ENCODE measurements at places on chromosomes 4 and X.

- DNase-seq, result no peak
These were observed 28.4 kb upstream of the UVSSA start for GRCh38 chr4:1318488-1319213.

DNA sequence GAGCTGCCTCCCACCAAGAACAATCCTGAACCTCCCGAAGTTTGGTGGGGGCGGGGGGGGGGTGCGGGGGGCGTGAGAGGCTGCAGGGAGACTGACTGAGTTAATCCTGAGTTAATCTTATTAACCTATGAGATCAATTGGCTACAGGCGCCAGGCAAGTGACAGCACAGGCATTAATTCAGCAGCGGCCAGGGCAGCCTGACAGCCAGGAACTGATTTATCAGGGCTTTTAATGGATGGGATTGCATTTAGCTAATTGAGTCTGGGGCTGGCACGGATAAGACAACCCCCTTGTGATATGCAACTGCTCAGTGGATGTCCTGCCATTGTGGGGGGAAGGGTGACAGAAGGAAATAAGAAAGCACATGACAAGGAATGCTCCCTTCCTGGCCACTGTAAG lies 16.3 kb downstream of the RTL5 start:
- DNase-seq, result no peak

DNA sequence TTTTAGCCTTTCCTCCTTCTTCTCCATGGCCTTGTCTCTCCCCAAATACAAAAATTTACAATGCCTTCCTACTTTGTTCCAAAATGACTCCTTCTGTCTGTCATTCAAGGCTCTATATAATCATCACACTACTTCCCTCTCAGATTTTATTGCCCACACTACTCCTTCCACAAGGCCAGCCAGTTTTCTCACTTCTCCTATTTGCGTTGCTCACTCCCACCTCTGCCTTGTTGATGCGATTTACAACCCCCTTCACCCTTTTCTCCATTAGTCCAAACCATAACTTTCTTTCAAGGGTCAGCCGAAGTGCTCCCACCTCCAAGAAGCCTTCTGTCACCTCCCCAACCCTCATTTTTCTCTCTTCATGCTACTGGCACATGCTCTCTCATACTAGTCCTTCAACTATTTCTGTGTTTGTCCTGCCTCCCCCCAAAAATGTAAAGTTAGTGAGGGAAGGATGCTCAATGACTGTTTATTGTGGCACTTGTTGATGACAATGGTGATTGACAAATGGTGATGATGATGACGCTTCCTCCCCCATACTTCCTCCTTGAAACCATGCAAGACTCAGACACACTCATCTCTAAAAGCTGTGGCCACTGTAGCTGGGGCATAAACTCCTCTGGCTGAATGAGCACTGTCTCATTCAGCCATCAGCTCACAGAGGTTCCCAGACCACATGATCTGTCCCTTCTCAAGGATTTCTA lies 2.7 kb upstream of the XKRX start:
- DNase-seq, result no peak

DNA sequence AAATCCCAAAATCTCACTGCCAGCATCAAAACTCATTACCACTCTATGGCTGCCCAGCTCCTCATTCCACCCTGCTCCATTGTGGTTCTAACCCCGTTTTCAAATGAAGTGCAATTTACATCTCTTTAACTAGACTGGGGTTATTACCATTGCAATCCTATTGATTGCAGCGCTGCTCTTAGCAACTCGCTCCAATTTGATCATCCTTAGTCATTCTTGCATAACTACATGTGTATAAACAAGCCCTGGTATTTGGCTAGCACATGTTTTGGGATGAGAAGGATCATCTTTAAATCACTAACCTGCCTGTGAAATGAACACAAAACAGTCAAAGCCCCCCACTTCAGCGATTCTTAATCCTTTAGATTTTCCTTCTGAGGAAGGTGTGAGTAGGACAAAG lies 340.1 kb upstream of the PPARGC1A start:
- no peak for DNase-seq

DNA sequence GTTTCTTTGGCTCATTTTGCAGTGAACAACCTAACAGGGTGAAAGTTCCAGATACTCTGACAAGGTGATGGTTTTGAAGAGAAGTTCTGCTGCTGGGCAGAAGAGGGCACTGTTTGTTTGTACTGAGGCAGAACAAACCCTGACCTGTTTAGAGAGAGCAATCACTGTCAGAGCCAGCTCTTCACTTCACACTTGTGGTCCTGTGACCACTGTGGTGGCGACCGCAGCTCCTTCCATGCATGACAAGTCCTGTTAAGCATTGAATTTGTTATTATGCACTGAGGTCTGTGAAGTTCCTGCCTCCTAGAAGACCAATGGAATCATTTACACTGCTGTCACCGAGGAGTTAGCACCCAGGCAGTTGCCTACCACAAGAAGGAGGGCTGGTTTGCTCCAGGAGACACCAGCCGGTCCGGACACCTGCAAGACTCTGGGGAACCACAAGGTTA lies 86.6 kb downstream of the ZNF330 start:
- peak; percentile 79 for DNase-seq

- DNase-seq, result no peak
These were observed 44.9 kb downstream of the CLNK start for GRCh38 chr4:10639664-10640063.

GRCh38 chr4:152372444-152372843 lies 163.4 kb downstream of the FBXW7 start:
- DNase-seq, result no peak

- no peak for DNase-seq
These were observed 13.8 kb downstream of the ACSL4 start for GRCh38 chrX:109719264-109719663.

DNA sequence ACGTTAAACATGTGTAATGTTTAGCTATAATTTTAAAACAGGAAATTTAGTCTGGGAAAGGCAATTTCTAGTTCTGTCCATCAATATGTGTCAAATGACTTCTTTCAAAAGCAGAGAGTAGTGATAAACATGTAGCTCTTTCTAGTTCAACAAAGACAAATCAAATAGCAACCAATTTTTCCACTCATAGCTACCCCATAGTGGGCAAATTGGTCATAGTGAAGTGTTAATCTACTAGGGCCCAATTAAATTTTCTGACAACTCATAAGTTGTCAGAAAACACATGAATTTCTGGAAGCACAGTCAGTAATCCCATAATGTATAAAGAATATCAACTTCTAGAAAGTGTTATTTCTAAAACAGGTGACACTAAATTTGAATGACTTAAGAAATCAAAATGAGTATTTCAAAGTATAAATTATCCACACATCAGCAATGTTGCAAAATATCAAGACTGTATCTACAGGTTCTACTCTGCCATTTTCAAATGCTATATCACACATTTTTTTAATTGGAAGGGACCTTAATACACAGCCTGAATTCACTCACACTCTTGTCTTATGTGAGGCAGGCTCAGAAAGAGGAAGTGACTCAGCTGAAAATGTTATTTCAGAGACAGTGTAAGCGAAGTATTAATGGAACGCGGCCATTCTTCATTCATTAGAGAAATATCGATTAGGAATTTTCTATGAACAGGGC lies 7.7 kb downstream of the OCIAD2 start:
- no peak for DNase-seq

GRCh38 chr4:163048447-163048846 lies 118.2 kb downstream of the NAF1 start:
- peak; percentile 16 for DNase-seq

DNA sequence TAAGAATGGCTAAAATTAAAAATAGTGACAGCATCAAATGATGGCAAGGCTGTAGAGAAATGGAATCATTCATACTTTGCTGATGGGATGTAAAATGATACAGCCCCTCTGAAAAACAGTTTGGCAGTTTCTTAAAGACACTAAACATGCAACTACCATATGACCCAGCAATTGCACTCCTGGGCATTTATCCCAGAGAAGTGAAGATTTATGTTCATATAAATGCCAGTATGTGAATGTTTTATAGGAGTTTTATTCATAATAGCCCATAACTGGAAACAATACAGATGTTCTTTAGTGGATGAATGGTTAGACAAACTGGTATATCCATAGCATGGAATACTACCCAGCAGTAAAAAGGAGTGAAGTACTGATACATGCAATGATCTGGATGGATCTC lies 43.3 kb downstream of the REPS2 start:
- DNase-seq, result no peak

GRCh38 chr4:7915875-7916242 lies 23.8 kb downstream of the AFAP1 start:
- no peak for DNase-seq

DNA sequence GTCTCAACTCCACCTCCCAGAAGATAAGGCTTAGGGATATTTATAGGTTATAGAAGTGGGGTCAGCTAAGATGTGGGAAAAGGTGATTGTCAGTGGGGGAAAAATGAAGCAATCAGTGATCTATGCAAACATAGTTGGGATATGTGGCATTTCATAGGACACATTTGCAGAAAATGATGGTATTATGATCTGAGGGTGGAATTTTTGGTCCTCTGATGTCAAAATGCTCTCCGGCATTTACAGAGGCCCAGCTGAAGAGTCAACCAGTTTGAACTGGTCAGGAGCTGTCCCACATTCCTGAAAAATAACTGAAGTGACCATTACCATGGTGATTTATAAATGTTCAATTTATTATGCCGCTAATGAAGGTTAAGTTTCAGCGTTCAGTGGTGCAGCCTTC lies 12.2 kb upstream of the HPGD start:
- DNase-seq, result no peak

- no peak for DNase-seq
These were observed 350.4 kb downstream of the SPRY1 start for GRCh38 chr4:123747016-123747415.

GRCh38 chr4:2859514-2859913 lies 15.9 kb downstream of the ADD1 start:
- DNase-seq, result no peak

DNA sequence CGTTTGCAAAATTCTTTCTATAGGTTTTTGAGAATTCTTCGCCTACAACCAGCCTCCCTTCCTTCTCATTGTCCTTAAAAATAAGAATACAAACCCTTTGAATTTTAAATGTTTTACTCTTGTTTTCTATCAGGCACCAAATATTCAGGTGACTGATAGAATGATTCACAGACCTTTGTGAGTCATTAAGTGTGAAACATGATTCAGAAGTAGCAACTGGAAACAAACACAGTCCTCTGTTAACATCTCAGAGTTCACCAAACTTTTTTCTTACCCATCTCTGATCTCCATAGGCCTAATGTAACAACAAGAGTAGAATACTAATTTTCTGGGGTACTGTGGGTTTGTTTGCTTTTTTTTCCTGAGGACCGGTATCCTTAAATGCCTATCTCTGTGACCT lies 63.4 kb upstream of the MAB21L2 start:
- no peak for DNase-seq

DNA sequence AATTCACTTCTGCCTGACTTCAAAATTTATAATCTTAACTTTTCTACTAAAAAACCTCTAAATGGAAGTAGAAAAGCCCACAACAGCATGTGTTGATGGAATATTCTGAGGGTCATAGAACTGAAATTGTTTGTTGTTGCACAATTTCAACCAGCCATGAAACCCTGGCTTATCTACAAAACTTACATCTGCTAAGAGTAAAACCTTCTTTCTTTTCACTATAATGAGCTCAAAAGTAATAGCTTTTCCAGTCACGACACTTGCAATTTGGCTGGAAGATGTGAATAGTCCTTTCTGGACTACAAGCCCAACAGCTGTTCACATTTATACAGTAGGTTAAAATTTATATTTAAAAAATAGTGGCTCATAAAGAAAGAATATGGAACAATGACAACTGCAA lies 250.0 kb downstream of the GPAT3 start:
- no peak for DNase-seq

DNA sequence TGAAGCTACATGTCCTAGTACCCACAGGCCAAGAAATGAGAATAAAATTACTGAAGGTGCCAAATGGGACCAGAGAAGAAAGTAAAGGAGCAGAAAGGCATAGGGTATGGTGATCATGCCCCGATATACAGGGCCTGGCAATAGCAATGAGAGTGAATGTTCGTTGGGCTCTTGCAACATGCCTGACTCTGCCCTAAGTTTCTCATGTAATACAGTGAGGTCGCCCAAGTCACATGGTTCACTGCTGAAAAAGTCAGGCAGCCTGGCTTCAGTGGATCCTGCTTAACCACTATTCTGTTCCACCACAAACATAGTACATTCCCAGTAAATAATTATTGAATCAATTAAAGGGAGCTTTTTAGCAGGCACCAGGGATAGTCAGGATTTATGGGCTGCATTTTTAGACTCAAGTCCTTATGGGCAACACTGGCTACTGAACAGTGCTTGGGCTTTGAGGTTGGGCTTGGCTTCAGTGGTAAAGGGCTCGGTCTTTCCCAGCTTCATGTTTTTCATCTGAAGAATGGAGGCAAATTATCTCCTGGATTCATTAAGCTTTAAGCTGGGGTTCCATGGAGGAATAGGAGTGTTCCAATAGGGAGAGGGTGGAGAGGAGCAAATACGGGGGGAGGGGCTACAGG lies 67.1 kb upstream of the ZNF518B start:
- no peak for DNase-seq
